ENCODE measurements at places on chromosomes 4 and X.

DNA sequence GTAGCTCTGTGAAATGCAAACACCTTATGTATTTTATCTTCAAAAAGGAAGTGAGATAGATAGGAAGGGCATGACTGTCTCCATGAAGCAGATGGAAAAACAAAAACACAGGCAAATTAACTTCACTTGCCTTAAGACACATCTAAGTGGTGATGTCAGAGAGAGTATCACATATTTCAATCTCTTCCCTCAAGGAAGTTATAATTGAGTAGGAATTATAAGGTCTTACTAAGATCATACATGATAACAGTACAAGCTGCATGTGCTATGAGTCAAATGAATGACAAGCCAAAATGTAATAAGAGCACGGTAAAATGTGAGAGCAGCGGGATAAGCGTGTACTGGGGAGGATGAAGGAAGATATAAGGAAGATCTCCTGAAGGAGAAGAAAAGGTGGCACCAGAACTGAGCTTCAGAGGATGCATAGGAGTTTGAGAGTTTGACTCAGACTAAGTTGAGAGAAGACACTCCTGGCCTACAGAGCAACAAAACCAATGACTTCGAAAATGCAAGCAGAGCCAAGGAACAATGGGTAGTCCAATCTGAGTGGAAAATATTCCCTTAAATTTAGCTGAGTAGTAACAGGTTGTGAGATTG, 43.3 kb upstream of the GALNT7 start:
- no peak for DNase-seq

GRCh38 chr4:99161373-99162099, 17.4 kb upstream of the ADH4 start:
- no peak for DNase-seq

- no peak for DNase-seq
Observed at GRCh38 chr4:123986268-123986798, 589.7 kb downstream of the SPRY1 start.

DNA sequence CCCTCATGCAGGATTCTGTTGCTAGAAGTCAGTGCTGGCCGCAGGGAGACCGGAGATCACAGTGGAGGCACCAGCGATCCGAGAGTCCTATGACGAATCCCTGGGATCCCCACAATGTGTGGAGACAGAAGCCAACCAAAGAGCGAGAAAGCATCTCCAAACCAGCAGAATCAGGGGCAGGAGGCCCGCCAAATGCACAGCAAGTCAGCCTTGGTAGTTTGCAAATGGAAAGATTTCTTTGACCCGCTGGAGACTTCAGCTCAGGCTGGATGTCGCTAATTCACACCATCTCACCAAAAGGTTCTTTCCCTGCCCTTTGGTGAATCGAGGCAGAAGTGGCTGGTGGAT, 505 bp upstream of the PKD2 start:
- DNase-seq = no peak

DNA sequence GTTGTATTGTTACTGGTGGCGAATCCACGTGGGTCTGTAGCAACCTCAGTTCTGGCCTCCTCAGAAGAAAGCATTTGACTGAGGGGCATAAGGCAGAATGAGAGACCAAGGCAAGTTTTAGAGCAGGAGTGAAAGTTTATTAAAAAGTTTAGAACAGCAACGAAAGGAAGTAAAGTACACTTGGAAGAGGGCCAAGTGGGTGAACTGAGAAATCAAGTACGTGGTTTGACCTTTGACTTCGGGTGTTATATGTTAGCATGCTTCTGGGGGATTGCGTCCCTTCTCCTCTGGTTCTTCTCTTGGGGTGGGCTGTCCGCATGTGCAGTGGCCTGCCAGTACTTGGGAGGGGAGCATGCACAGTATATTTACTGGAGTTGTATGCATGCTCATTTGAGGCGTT, 232.7 kb upstream of the GATB start:
- no peak for DNase-seq

GRCh38 chr4:73683456-73683855, 56.9 kb upstream of the CXCL8 start:
- DNase-seq = no peak

GRCh38 chr4:138890891-138891570, 124.5 kb upstream of the NOCT start:
- no peak for DNase-seq

GRCh38 chrX:80810365-80810978, 795 bp upstream of the BRWD3 start:
- no peak for DNase-seq

GRCh38 chr4:123505095-123506010, 108.8 kb downstream of the SPRY1 start:
- DNase-seq = peak; percentile 20

Measured in prostate gland (tissue), 2 donors.